ENCODE measurements at places on chromosomes 5 and 9.

- DNase-seq: no peak
These were observed 259.7 kb downstream of the CDH10 start for GRCh38 chr5:24385070-24385469.

- no peak for DNase-seq
These were observed 96.4 kb upstream of the SPOCK1 start for GRCh38 chr5:137595396-137596079.

DNA sequence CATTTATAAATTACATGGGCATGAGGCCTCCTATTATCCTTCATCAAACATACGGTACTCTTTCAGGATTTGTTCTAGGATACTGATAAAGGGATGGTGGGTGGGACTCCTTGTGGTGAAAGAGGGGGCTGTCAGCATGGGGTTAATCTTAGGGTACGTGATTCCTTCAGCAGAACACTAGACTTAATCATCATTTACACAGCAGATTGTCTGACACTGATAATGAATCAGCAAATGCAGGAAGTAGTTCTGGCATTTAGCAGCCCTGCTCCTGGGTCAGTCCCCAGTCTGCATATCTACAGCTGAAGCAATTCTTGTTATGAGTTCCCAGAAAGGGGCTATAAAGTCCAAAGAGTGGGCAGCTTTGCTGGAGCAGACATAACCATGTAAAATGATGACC lies 384.6 kb downstream of the SPOCK1 start:
- no peak for DNase-seq

- DNase-seq: no peak
These were observed 89.9 kb downstream of the HSPA4 start for GRCh38 chr5:133141746-133142145.

GRCh38 chr5:132821791-132822190 lies 8.7 kb downstream of the SHROOM1 start:
- DNase-seq: no peak

GRCh38 chr5:148384380-148384737 lies 601 bp downstream of the FBXO38 start:
- no peak for DNase-seq

- peak; percentile 48 for DNase-seq
These were observed 35.4 kb downstream of the UBE2R2 start for GRCh38 chr9:33852216-33852826.

- DNase-seq: no peak
These were observed 73.5 kb downstream of the MTAP start for GRCh38 chr9:21875893-21876292.

GRCh38 chr9:134621558-134622110 lies 20.0 kb upstream of the COL5A1 start:
- no peak for DNase-seq

- DNase-seq: no peak
These were observed 119.5 kb downstream of the BAAT start for GRCh38 chr9:101265261-101265660.

DNA sequence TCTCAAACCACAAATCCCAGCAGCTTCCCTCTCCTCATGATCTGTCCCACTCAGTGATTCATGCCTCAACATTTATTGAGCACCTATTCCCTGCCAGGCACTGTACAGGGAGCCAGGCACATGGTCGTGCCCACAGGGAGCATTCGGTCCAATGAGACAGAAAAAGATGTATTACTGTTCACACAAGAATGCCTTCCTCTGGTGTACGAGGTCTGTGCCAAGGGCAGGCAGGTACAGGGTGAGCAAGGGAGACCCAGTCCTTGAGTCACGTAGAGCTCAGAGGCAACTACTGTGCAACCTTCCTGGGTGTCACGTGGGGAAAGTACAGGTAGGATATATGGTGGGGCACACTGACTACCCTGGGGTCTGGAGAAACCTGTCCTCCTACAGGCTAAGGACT lies 4.6 kb downstream of the CNTFR start:
- DNase-seq: no peak

DNA sequence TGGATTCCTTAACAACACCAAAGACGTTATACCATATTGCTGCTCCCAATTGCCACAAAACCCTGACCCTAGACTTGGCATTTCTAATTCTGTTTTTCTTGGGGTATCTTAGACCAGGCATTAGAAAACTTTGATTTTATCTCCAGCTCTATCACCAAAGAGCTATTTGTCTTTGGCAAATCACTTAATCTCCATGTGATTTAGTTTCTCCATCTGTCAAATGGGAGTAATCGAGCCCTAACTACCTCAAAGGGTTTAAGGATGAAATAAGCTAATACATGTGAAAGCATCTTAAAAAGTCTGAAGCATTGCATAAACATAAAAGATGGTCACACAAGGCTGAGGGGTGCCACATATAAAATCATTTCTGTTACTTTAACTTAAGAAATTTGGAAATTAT lies 60.6 kb downstream of the FYB1 start:
- DNase-seq: no peak

GRCh38 chr5:14349029-14349428 lies 205.9 kb downstream of the TRIO start:
- no peak for DNase-seq

GRCh38 chr5:149790276-149790675 lies 60.2 kb downstream of the PPARGC1B start:
- DNase-seq: no peak

DNA sequence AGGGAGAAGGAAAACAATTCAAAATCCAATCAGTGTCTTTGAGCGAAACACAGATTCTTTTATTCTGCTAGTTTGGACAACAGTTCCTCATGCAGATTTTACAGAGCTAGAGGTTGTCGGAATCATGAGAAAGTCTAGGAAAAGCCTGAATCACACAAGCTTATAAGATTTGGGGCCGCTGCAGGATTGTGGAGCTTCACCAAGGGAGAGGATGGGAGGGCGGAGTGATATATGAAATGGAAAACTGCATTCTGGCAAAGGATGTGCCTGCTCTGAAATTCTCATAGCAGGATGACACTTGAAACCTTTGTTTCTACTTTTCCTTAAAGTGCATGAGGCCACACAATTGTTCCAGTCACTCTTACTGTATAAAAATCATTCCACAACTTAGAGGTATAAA lies 134.3 kb downstream of the OR2K2 start:
- DNase-seq: no peak

- DNase-seq: no peak
These were observed 527.2 kb downstream of the NR2F1-AS1 start for GRCh38 chr5:93053825-93054224.

GRCh38 chr9:136140046-136140445 lies 21.4 kb upstream of the TMEM250 start:
- no peak for DNase-seq

GRCh38 chr9:127084076-127085039 lies 38.1 kb downstream of the ANGPTL2 start:
- DNase-seq: no peak
